ENCODE measurements at places on chromosomes 2 and 18.

DNA sequence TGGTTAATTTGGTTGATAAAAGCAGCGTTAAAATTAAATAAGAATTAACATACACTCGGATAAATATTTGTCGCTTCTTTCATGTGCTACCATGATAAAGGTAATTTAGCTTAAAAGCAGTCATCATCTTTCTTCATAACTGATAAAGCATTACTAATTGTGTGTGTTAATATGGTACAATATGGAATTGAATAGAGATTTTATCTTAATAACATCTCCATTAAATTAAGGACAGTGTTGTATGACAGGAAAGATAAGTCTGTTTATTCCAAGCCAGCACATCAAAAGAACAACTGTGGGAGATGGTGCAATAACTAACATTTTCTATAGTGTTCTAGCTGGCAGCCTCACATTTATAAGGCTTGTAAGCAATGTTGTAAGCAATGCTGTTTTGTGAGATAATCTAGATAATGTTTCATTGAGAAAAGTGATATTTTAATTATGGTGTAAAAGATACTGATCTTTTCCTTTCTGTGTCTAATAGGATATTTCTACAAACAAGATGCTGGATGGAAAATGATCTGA is 64.4 kb upstream of the AFF3 start:
- DNase-seq: no peak

DNA sequence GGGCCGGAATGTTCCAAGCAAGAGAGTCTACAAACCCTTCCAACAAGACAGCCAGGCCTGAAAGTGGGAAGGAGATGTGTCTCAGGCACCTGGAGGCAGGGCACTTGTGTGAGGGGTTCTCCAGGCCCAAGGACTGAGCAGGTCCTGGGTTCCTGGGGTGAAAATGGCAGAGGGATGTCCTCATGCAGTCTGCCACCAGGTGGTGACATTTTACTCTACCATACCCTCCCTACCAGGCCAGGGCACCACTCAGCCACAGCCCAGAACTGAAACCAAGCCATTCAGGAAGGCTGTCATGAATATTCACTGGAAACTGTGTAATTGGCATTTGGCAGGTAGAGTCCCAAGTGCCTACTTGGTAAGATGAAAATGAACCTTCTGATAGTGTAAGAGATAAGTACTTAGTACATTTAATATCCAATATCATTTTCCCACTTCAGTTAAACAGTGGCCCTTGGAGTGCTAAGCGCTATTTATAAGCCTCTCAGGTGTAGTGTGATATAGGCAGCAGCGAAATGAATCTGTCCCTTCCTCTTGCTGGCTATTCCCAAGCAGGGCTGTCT is 185.1 kb downstream of the MYO5B start:
- no peak for DNase-seq

- DNase-seq: no peak
These were observed 80.8 kb downstream of the SMIM21 start for GRCh38 chr18:75346671-75347070.

DNA sequence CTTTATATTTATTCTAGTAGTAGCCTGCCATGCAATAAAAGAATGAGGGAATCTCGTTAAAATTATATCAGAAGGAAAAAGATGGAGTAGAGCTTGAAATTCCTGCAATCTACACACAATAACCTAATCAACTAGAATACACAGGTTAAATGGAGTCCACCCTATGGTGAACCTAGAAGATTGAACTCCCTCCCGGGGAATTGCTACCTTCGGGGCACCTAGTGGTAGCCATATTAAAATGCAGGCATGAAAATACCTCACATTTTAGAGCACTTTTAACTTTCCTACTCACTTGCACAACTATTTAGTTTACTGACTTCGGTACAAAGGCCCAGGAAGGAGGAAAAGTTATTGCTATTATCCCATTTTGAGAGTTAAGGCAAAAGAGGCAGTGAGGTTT is 174.5 kb downstream of the SS18 start:
- DNase-seq: no peak

- DNase-seq: no peak
These were observed 529 bp upstream of the MTA3 start for GRCh38 chr2:42567806-42568400.

DNA sequence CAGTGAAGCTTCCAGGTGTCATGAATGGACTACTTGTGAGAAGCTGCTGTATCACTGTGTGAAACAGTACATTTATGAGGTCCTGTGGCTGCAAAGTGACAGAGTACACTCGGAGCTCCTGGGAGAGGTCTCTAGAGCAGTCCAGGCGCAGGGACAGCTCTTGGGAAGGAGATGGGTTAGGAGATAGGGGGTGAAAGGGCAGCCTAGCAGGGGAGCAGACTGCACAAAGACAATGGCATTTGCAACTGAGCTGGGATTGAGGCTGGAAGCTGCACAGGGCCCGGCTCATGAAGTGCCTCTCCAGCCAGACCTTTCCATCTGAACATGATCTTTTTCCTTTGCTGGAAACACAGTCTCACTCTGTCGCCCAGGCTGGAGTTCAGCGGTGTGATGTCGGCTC is 83.6 kb downstream of the RHOB start:
- DNase-seq: no peak

DNA sequence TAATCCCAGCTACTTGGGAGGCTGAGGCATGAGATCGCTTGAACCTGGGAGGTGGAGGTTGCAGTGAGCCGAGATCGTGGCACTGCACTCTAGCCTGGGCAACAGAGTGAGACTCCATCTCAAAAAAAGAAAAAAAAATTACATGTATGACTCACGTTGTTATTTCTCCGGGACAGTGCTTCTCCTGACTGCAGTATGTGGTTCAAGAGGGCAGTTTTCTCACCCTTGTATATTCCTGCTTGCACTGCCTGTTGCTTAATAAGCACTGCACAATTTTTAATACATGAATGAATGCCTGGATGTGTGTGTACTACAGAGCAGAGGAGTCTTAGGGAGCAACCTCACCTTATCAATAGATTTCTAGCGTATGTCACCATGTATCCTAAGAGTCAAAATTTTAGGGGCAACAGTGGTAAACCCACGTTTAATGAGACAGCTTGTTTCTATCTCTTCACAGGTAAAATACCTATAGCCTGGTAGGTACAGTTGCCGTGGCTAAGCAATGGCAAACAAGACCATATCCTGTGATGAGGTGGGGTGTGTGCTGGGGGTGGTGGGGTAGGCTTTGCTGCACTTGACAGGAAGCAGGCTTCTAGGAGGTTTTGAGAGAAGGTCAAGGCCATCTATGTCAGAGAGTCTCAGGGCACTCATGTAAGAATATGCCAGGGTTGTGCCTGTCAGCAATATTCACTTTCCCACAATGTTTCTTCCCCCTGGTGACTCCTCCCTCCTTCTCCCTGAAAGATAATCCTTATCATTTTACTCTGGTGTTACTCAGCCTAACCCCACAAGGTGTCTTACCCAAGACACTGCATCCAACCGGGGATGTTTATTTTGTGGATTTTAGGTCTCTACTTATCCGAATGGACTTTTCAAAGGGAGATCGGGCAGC is 36.9 kb upstream of the MEX3C start:
- no peak for DNase-seq

DNA sequence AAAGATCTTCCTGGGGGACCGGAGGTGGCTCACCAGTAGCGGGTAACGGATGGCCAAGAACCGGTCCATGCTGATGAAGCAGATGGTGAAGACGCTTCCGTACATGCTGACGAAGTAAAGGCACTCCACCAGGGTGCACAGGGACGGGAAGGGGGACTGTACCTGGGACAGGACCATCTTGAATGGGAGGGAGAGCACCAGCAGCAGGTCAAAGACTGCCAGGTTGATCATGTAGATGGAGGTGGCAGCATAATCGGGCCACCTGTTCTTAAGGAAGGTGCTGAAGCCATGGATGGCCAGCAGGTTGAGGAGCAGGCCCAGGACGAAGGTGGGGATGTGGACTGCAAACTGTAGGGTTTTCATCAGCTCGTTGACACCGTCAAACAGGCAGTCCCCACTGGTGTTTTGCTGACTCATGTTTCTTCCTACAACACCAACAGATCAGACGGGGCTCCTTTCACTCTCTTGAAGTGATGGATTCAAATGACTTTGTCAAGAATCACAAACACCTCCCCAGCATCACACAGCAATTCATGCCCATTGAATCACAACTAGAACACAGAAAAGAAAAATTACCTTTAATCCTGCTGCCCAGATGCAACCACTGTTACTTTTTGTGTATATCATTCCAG is 14.4 kb downstream of the GPR55 start:
- DNase-seq: no peak

DNA sequence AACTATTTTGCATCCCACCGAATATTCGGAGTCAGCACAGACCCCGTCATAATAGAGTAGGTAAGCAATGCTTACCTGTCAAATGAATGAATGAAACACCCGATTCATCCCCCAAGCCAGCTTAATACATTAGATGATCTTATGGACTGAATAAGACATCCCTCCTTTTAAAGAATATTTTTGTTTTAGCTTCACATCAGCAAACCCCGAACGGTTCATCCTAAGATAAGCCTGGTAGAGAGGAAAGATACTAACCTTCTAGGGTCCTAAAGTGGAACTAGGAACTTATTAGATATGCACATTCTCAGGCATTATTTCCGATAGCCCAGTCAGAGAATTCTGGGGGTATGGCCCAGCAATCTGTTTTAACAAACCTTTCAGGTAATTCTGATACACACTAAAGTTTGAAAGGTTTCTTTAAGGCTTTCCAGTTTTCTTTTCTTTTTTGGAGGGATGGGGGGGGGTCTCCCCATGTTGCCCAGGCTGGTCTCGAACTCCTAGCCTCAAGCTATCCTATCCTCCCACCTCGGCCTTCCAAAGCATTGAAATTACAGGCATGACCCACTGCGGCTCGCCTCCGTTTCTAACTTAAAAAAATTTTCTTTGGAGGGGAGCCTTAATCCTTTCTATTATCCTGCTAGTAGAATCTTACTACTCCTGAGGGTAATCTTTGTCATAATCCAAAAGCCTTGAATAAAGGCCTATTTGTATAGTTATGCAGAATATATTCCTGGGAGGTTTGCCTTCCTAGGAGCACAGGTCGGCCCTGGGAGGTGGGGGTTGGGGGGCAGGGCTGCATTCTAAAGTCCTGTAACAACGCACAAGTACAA is 1.0 kb upstream of the ACTR3 start:
- DNase-seq: no peak

- DNase-seq: no peak
These were observed 71.7 kb upstream of the RBMS1 start for GRCh38 chr2:160565099-160565845.

DNA sequence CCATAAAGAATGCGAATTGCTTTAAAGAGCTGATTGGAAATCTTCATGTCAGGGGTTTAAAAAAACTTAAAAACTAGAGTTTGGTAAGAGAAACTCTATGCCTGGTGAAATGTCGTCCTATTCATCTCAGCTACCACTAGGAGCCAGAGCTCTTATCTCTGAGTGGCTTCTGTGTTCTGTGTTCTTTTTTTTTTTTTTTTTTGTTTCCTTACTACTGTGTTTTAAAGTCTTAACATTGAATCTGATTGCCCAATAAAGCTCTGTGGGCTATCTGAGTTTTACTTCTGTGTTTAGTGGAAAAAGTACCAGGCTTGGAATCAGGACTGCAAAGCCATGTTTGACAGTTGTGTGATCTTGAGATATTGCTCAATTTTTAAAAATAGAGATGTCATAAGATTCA is 494.8 kb downstream of the RIT2 start:
- DNase-seq: no peak

DNA sequence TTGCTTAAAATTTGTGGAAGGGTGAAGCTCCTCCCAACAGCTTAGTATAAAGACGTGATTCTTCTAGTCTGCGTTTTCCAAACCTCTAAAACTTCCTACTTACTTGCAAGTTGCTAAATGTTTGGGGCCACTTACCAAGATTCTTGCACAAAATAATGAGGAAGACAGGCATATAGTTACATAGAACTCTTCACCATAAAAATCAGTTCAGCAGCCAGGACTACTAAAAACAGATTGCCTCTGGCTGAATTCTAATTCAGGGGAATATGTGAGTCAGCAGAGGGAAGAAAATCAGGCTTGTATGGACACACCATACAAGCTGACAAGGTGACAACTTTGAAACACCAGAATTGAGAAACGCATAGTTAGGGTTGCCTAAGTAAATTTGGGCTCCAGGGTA is 2.8 kb upstream of the PEX13 start:
- DNase-seq: no peak

DNA sequence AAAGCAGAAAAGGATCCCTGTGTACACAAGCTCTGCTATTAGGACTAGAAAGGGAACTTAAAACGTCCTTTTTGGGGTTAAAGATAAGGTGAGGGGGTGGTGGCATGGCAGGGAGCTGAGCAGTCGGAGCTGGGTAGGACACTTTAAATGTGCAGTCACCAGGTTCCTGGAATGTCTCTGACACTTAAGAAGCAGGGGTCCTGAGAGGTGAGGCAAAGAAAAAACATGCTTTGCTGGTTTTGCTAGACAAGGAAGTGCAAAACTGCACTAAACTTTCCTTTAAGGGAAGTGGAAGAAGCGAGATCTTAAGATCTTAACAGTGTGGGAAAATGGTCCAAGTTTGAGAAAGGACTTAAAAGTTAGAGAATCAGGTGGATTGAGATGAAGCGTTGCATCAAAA is 99.5 kb upstream of the MAP3K20 start:
- DNase-seq: no peak

DNA sequence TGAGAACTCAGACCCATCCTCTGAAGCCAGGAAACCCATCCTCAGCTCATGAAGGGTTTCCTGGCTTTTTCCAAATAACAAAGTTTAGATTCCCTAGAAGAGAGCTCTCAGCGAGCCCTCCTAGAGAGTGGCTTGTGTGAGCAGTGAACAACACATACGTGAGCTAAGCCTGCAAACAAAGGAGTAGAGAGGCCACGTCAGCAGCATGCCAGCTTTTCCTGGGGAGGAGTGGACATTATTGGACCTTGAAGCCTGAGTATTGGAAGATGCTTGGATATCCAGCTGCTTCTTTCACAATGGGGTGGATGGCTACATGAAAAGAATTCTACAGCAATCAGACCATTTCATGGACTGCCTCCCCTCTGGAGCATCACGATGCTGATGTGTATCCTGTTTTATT is 21.1 kb downstream of the KIF5C start:
- DNase-seq: no peak

DNA sequence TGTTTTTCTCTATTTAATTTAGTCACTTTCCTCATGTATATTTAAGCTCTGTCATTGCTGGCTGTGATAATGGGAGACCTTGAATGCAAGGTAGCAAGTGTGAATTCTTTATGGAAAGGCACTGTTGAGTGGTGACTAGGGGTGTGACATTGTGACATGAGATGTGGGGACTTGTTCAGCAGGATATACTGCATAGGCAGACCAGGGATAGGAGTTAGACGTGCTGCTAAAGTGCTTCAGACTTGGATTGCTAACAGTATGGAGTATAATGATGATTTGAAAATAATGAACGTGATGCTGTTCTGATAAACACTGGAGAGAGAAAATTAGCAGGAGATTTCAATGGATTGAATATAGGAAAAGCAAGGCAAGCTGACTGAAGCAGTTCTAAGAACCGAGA is 135.1 kb downstream of the NCOA1 start:
- DNase-seq: no peak

DNA sequence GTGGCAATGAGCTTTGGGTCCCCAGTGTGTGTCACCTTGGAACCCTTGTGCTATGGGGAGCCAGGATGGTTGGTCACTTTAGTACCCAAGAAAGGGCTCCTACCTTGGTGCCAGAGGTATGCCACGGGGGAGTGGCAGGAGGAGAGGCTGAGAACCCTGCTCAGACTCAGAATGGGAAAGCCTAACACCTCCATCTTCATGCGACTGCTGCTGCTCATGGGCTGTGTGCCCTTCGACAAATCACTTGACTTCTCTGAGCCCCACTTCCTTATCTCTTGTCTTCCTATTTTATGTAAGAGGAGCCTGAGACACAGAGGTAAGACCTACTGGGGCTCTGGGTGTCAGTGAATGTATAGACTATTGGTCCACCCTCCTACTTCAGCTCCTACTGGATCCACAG is 25.1 kb downstream of the EHD3 start:
- DNase-seq: no peak

GRCh38 chr2:178152033-178152432 is 39.8 kb downstream of the RBM45 start:
- no peak for DNase-seq
